Activated CD8-positive, alpha-beta T cell treated with anti-CD3 and anti-CD28 coated beads for 36 hours (primary cell): ENCODE measurements at places on chromosomes 5 and 9. TPM values are rescaled to one million over a fixed set of nuclear protein-coding genes. Genes with fewer than 3 reads are reported as not detected.

DNA sequence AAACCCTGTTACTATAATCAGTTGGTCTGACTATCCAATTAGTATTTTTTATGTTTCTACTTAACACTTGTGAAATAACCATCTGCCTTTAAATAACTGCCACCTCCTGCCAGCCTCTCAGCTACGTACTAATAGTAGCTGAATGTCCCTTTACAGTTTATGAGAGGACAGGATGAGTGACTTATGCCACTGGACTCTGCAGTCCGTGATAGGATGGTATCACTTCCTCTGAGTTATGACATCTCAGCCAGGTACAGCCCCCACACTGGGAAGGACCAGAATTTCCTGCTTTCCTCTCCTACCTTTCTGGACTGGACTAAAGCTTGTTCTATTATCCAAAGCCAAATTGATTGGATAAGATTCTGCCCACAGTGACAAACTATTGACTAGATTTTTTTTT, 102.9 kb downstream of the ZFAND5 start:
- DNase-seq, result no peak

- DNase-seq, result no peak
These were observed 11.3 kb upstream of the ANGPTL2 start for GRCh38 chr9:127133739-127134167.

GRCh38 chr5:175377816-175378215, 66.2 kb downstream of the DRD1 start:
- no peak for DNase-seq

DNA sequence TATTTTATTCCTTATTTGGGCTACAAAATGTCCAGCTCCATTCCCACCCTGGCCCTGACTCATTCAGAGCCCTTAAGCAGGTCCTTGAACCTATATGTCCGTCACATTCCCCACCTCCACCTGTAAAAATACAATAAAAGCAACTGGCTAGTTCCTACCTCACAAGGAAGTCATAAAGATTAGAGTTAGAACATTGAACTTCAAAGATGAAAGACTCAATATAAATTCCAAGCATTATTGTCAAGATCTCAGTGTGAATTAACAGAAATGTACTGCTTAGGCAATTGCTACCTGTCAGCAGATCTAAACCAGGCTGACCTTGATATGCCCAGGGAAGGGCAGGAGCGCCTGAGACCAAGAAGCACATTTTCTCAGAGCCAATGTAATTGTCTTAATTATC, 221.8 kb downstream of the ENC1 start:
- DNase-seq, result no peak

The IL9 gene
- not detected for total RNA-seq

DNA sequence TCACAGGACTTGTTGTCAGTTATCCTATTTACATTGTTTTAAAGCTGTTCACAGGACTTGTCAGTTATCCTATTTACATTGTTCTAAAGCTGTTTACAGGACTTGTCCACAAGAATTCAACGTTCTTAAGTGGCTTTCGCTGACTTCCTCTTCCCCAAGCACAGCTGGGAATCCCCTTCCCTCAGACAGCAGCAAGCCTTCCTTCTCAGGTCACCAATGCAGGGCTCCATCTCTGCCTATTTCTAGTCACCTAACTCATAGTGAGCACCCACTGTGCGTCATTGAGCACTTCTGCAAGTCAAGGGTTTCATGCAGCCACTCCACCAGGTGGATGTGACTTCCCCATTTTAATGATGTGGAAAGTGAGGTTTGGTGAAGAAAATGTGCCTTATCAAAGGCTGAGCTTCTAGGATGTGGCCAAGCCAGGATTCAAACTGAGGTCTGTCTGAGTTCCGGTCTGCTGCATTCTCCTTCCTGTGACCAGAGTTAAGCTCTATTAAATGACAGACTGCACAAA, 109.8 kb upstream of the ZNF462 start:
- peak; percentile 1 for DNase-seq

GRCh38 chr5:122177161-122177560, 47.8 kb downstream of the ZNF474 start:
- DNase-seq, result no peak

The BOD1 gene
- 28.1 TPM for total RNA-seq

The C8G gene
- 0.83 TPM for total RNA-seq

GRCh38 chr5:154238776-154239481, 48.4 kb downstream of the GALNT10 start:
- DNase-seq, result no peak

- no peak for DNase-seq
These were observed 187.8 kb downstream of the NXNL2 start for GRCh38 chr9:88722753-88723152.

The ALDH1A1 gene
- not detected for total RNA-seq

- DNase-seq, result no peak
These were observed 426.6 kb downstream of the SPOCK1 start for GRCh38 chr5:137072361-137073115.

DNA sequence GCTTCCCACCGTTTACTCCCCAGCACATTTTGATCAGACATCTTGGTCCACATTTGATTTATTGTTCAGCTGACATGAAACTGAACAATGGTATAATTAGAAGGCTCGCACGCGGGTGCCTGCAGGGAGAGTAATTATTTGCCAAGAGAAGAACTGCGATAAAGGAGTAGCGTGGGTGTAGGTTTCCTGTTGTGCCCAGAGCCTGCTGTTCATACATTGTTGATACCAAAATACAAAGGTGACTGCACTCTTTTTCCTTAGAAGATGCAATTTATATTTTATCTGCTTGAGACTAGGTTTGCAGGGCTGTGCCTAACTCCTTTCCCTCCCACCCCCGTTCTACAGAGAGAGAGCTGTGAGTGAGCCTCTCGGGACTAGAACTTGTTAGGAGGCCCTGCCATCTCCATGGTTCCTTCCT, 241.8 kb upstream of the MSX2 start:
- DNase-seq, result no peak

DNA sequence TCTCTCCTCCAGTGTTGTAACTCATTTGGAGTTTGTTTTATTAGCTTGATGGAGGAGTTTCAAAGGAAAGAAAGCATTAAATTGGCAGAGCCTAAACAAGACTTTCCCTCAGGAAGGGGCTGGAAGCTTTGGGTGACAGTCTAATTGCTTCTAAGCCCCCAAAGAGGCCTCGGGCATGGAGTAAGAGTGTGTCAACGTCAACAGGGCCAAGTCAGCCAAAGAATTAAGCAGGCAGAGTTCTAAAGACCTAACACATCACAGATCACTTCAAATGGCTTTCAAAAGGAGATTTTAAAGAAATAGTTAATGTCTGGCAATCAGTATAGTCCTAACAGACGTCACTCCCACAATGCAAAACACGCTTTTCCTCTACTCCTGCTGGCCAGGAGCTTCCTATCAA, 234.5 kb downstream of the EFNA5 start:
- no peak for DNase-seq
